ENCODE measurements at places on chromosomes 4 and X. TPM values are rescaled to one million over a fixed set of nuclear protein-coding genes. Genes with fewer than 3 reads are reported as not detected.

Gene CLTRN
- 0.77 TPM for total RNA-seq

Gene AIFM1
- total RNA-seq = 74.4 TPM

Gene CCDC160
- total RNA-seq = not detected

Gene GLRA3
- total RNA-seq = 0.05 TPM

Gene SPARCL1
- not detected for total RNA-seq

Gene ARAP2
- total RNA-seq = 0.38 TPM

Gene PPP2R3B
- total RNA-seq = 21.1 TPM

Gene AMBN
- not detected for total RNA-seq
